ENCODE measurements at places on chromosomes 6 and 20. TPM values are rescaled to one million over a fixed set of nuclear protein-coding genes. Genes with fewer than 3 reads are reported as not detected.
A peak's percentile ranks its signal among the peaks of the same experiment; 100 is the strongest.

SAYSD1 gene
- 7.8 TPM for polyA plus RNA-seq

GRCh38 chr6:7033202-7033601, 74.6 kb upstream of the RREB1 start:
- peak; percentile 62 for DNase-seq

DNA sequence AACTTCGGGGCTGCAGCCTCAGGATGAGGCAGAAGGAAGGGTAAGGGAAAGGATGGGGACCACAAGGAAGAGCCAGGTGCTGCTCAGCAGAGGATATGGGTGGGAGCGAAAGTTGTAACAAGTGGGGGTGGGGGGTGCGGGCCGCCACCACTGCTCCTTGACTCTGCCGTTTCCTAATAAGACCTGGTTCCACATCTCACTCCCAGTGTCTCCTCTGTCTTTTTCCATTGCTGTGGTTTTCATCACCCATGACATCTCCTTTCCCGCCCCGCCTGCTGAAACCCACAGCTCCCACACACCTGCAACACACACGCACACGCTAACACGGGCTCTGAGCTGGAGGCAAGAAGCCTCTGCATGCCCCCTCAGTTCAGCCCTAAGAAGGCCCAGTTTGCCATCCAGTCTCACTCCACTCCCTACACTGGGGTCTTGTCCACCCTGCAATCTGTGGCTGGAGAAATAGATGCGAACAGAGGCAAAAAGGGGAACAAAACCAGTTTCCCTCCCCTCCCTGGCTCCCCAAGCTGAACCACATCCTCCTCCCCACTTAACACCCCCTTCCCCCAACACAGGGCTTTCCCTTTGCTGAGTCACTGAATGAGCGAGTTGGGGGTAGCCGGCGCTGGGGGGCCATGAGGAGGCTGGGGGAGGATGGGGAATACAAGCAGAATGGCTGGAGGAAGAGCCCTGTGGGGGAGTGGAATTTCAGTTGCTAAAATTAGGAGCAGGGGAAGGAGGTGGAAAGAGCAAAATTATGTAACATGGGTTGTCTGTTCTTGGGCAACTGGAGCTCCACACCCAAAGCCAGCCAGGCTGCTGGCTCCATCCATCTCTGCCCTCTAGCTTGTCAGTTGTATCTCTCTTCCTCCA, 11.5 kb downstream of the NFKBIL1 start:
- DNase-seq, result peak; percentile 71

DNA sequence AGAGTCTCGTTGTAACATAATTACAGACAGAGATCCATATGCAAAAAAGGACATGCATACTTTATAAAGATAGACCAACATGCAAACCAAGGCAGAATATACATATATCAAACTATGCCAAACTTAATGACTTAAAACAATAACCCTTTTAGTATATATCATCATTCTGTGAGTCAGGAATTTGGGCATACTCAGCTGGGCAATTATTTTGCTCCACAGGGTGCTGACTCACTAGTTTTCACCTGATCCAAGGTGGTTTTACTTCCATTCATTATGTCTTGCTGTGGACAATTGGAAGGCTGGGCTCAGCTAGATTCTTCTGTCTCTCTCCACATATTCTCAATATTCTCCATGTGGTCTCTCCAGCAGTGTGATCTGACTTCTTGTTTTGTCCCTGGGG, 41.2 kb upstream of the RNF146 start:
- no peak for DNase-seq

DNA sequence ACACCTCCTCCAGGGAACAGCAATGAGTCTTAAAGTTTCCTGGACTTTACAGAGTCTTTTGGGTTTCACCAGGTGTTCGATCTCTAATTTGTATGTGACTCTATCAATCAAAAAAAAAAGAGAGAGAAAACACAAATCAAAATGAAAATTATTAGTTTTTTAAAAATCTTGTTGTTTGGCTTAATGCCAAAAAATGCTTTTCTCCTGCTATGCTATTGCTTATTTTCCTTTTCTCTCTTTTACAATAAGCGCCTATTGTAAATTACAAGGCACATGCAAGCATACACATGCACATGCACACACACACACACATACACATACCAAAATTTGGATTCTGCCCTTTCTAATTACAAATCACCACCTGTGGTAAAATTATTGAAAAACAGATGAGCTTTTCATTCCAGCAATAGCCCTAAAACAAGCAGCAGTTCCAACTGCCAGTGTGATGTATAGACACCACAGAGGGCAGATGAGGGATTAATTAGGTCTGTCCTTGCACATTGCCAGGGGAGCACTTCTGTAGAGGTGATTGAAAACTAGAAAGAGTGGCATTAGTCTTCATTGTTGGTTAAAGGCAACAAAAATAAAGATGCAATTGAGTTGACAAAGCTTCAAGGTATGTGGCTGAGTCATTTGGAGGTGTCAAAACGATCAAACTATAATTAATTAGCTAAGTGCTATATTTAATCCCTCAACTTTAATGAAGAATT, 631.7 kb downstream of the TFAP2B start:
- DNase-seq, result no peak

BTNL2 gene
- not detected for polyA plus RNA-seq

TBX18 gene
- polyA plus RNA-seq, result 11.0 TPM

PROKR2 gene
- not detected for polyA plus RNA-seq

DNA sequence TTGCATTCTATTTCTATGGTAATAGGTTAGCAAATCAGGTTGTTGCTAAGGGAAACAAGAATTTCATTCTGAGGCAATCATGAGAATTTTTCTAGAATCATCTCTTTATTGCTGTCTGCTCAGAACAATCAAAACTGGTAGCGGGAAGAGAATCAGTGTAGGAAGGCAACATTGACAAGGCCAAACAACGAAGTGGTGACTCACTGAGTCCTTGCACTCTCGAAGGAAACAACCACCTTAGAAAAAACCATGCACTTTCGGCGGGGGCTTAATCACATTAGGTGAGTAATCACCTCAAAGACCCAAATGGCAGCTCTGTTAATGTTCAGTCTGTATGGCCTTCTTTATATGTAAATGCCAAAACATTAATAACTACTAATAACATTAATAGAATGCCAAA, 78.8 kb upstream of the MAP7 start:
- no peak for DNase-seq

- no peak for DNase-seq
These were observed 9.2 kb downstream of the RPF2 start for GRCh38 chr6:110990840-110991576.

GRCh38 chr20:22348010-22348409, 236.4 kb downstream of the FOXA2 start:
- DNase-seq, result no peak

DNA sequence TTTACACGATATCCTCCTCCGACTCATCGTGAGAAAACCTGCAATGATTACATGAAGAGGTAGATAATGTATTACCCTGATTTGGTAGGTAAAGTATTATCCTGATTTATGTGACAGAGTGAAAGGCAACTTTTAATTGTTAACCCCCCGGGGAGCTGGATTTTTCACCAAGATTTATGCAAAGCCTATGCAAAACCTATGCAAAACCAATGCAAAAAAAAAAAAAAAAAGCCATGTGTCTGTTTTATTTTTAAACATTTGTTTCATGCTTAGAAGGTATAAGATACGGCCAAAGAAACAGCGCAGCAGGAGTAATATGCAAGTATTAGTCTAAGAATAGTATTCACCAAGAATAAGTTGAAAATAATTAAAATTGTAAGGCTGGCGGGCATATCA, 109.9 kb downstream of the IPCEF1 start:
- DNase-seq, result no peak

- DNase-seq, result peak; percentile 58
These were observed 6.8 kb upstream of the FASTKD5 start for GRCh38 chr20:3166338-3166912.

EDN3 gene
- 6.9 TPM for polyA plus RNA-seq

- DNase-seq, result no peak
These were observed 12.8 kb upstream of the ARMC12 start for GRCh38 chr6:35724059-35724458.

DNA sequence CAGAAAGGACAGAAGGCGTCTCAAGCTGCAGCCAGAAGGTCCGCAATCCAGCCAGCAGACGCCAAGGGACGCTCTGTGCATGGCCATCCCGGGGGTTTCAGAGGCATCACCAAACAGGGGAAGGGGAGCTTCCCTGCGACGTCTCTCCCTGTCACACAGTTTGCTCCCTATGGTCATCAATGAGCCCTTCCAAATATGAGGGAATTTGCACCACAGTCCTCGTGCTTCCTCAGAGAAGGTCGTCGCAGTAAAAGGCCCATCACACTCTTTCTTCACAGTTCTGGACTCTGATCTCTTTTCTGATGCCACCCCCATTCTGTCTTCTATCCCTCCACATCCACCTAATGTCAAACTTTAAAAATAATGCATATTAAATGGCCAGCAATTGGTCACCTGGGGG, 10.2 kb upstream of the FOXC1 start:
- DNase-seq, result no peak

ELOVL2 gene
- not detected for polyA plus RNA-seq

- DNase-seq, result no peak
These were observed 365.2 kb downstream of the SYNE1 start for GRCh38 chr6:152271776-152272464.

DNA sequence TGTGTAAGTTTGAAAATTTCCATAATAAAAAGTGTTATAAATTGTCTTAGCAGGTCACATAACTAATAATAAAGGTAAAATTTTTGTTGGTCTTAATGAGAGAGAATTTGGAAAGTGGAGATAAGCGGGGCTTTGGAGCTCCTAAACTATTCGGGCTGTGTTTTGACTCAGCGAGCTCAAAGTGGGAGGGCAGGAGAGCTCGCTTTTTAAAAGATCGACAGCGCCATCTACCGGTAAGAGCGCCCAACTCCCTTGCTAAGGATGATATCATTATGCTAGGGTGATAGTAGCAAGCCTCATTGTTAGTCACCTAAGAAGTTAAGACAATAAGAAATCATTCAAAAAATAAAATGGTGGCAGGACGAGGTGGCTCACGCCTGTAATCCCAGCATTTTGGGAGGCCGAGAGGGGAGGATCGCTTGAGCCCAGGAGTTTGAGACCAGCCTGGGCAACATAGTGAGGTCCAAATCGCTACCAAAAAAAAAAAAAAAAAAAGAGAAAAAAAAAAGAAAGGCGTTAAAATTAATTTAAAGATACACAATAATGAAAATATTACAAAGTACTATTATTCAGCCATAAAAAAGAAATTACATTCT, 24.8 kb downstream of the C6orf15 start:
- peak; percentile 91 for DNase-seq

CALHM6 gene
- polyA plus RNA-seq, result 0.82 TPM

PPIL6 gene
- 1.8 TPM for polyA plus RNA-seq

- no peak for DNase-seq
These were observed 43.6 kb downstream of the REPS1 start for GRCh38 chr6:138944412-138944811.

DNA sequence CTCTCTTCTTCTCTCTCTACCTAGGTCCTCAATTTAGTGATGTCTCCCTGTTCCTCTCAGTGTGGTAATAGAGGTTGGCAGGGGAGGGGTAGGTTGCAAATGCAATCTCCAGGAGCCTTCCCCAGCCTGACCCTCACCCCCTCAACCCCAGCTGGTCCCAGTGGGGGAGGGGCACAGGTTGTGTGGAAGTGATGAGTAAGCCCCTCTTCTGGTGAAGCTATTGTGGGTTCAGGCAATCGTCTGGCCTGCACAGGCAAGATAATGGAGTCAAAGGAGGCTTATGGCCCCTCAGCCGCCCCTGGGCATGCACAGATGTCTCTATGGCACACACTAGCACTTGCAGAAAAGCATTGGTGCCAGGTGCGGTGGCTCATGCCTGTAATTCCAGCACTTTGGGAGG, 10.8 kb upstream of the ADA start:
- no peak for DNase-seq

DNA sequence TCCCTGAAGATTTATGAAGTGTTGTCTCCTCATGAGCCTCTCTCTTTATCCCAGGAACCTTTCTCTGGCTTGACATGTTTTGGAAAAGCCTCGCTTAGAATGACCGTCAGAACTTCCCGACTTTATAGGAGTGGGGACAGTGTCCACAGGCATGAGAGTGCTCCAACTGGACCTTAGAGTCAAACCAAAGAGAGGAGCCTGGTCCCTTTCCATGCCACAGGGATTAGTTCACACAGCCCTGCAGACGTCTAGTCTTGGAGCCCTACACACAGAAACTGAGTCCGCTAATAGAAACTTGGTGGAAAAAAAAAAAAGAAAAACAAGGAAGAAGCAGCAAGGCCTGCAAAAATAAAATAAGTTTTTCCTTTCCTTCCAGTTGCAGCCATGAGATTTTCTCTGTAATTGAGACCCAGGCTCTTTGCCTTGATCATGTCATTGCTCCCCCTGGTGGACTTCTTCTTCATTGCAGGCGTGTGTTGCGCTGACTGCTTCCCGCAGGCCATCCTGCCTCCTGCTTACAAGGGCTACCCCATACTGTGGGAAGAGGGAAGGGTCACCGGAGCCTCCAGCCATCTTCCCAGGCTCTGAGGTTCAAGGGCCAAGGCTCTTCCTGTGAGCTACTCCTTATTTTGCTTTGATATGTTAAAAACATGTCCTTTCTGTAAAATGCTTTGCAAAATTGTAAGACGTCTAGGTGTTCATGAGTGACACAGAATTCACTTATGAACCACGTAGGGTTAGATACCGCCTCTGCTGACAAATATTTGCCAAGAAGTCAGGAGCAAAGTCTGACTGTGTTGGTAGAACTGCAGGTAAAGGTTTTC, 201.0 kb downstream of the UST start:
- DNase-seq, result peak; percentile 92

SFTA2 gene
- polyA plus RNA-seq, result not detected

KHDC1 gene
- 4.0 TPM for polyA plus RNA-seq

EDN1 gene
- 3.3 TPM for polyA plus RNA-seq

- no peak for DNase-seq
These were observed 34.6 kb upstream of the RNF8 start for GRCh38 chr6:37319156-37319555.

GRCh38 chr6:132715204-132715603, 1.3 kb upstream of the VNN1 start:
- DNase-seq, result no peak

- DNase-seq, result no peak
These were observed 138.0 kb downstream of the CARMIL1 start for GRCh38 chr6:25417046-25417605.

DNA sequence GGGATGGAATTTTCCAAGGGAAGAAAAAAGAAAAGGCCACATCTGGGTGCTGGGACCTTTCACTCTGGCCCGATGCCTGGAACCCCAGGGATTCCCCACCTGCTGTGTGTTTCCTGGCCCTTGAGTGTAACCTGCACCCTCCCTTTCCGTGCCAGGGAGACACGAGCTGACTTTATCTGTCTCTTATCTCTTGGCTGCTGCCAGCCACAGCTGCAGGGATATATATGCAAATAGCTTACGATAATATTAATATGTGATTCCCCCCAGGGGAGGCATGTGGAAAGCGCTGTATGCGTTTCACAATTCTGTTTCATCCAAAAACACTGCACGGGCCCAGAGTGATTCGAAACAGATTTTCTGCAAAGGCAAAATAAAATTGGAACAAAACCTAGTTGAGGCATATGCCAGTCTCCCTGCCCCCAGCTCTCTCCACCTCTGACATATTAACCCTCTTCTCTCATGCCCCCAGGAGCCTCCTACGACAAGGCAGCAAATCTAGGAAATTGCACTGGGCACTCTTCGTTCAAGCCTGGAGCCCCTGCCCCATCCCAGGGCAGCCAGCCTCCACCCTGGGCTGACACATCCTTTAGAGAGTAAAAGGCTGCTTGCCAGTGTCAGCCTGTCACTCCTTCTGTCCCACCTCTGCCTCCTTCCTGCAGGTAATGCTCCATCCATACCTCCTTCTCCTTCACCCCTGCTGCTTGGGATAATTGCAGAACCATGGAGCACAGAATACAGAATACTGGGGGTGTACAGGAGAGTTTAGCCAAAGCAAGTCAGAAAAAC, 1.3 kb downstream of the RIPOR3 start:
- DNase-seq, result no peak

GRCh38 chr20:44008806-44009678, 94.4 kb downstream of the TOX2 start:
- DNase-seq, result no peak

GRCh38 chr6:136613477-136613876, 63.3 kb upstream of the MAP7 start:
- DNase-seq, result no peak
